Mammary epithelial cell (primary cell): ENCODE measurements at places on chromosomes 12 and 14.
A peak's percentile ranks its signal among the peaks of the same experiment; 100 is the strongest.

GRCh38 chr12:3195859-3196483 lies 118.8 kb downstream of the TSPAN9 start:
- no peak for DNase-seq

- DNase-seq, result no peak
Observed at GRCh38 chr12:78483767-78484315, 380.7 kb upstream of the SYT1 start.

DNA sequence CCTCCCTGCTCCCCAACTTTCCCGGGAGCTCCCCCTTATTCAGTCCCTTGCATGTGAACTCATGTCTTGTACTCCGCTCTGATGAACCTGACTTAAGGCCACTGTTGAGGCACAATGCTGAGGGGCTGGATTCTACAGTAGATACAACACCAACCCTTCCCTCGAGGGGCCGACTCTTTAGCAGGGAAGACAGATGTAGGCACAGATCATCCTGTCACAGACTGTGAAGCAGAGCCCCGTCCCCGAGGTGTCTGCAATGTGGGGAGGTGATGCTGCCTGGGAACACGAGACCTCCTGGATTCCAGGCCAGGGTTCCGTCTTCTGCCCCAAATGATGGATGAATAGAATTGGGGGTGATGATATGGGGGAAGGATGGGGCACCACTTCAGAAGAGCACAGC lies 175.1 kb downstream of the CHST11 start:
- DNase-seq, result no peak

GRCh38 chr12:90008277-90008676 lies 299.6 kb upstream of the ATP2B1 start:
- no peak for DNase-seq

DNA sequence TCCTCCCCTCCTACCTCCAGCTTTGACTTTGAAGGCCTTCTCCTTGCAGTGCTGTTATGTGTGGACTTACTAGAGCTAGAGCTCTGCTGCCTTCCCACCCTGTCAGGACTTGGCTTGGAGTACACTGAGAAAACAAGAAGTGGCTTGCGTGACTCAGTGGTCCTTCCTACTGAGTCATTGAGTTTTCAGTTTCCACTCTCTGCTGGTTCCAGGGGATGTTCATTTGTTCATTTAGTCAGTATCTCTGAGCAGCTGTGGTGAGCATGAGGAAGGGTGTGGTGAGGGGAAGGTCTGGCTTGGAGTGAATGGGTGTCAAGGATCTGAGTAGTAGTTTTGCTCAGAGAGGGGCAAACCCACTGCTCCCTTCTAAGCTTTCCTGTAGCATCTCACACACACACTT lies 17.2 kb upstream of the ELK3 start:
- DNase-seq, result peak; percentile 96

- DNase-seq, result no peak
Observed at GRCh38 chr12:109932878-109933503, 32.9 kb downstream of the TCHP start.

- DNase-seq, result no peak
Observed at GRCh38 chr12:104243551-104243950, 28.0 kb downstream of the TXNRD1 start.

DNA sequence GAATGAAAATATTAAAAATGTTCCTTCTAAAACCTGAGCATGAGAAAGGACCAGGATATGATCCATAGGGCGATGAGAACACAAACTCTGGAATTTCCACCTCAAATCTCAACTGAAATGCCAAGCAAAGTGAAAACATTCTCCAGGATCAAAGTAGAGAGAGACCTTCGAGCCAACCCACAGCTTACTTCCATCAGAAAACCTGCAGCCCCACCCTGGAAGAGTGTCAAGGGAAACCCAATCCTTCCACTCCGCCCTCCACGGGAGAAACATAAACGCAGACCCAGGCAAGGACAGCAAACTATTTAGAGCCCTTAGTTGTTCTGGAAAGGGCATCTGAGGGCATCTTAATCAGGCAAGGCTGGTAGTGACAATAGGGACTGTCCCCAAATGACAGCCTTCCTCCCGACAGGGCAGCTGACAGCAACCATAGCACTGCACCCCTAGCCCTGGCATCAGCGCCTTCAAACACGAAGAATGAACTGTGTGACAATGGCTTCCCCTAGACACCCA lies 21.8 kb downstream of the SLC15A4 start:
- DNase-seq, result peak; percentile 49
